Lower leg skin (tissue), 4 donors: ENCODE measurements at places on chromosomes 12 and 14. TPM values are rescaled to one million over a fixed set of nuclear protein-coding genes. Genes with fewer than 3 reads are reported as not detected.
A peak's percentile ranks its signal among the peaks of the same experiment; 100 is the strongest.

GRCh38 chr14:64673748-64674147 lies 30.5 kb upstream of the PLEKHG3 start:
- peak; percentile 53 for DNase-seq

DNA sequence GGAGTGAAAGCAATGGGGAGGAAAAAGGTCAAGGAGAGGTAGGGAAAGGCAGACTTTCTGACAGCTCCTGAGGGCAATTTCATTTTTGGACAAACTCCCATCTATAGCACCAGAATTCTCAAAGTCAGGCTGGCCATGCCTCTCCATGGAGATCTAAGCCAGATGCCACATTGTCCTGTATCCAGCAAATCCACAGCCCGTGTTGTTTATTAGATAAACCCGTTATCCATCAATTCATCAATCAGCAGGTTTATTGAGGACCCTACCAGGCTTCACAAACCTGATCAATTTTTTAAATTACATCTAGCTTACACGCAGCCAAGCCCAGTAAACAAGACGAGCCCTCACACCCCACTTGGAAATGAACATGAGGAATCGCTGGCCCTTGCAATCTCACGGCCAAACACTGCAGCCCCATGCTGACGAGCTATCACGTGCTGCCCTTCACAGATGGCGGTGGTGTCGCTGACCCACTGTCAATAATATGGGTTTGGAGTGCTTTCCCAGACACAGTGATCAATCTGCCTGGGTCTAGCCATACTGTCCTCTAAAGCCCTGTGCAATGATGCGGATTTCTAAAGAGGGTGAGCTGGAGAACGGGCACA lies 332.9 kb downstream of the DPF3 start:
- DNase-seq, result no peak

- no peak for DNase-seq
These were observed 1482.5 kb upstream of the TMEM132C start for GRCh38 chr12:126784328-126784921.

GRCh38 chr12:46794593-46795190 lies 31.1 kb downstream of the SLC38A4 start:
- DNase-seq, result no peak

GRCh38 chr12:19055589-19055988 lies 73.9 kb upstream of the PLEKHA5 start:
- DNase-seq, result no peak

DNA sequence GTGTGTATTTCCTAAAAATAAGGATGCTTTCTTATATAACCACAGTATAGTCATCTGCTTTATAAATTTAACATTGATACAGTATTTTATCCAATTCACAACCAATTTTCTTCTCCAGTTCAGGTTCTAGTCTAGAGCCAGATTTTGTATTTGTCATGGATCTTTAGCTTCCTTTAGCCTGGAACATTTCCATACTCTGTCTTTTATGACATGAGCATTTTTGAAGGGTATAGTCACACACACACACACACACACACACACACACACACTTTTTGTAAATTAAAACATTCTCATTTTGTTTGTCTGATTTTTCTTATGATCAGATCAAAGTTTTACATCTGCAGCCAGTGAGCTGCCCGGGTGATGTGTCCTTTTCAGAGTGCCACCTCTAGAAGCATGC lies 25.4 kb downstream of the CGRRF1 start:
- DNase-seq, result no peak

- DNase-seq, result no peak
These were observed 243.5 kb upstream of the CAND1 start for GRCh38 chr12:67025543-67026114.

- DNase-seq, result peak; percentile 37
These were observed 14.5 kb downstream of the WSB2 start for GRCh38 chr12:118046430-118046829.

DNA sequence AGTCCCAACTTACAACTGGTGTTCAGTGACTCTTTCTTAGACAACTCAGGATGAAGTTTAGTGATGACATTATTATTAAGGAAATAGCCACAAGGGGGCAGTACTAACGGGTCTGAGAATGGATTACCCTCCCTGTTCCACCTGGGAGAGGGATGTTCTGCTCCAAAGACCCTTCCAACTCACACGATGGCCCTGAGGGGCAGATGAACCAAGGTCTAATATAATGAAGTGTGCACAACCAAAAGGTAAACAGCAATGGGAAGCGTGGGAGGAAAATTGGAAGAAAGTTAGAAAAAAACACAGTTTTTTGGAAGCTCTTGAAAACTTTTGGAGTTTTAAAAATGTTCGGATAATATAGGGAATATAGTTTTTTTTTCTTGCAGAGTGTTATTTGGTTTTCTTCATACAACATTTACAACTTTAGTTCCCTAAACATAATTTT lies 24.0 kb downstream of the FGF6 start:
- no peak for DNase-seq

- no peak for DNase-seq
These were observed 42.0 kb upstream of the CHST11 start for GRCh38 chr12:104414581-104415341.

GRCh38 chr12:54749191-54749818 lies 101.1 kb upstream of the DCD start:
- no peak for DNase-seq

SYNDIG1L gene
- 0.13 TPM for total RNA-seq

SLC15A5 gene
- not detected for total RNA-seq

PRPF39 gene
- total RNA-seq, result 32.8 TPM

PGAM5 gene
- total RNA-seq, result 54.6 TPM

MYG1 gene
- 39.2 TPM for total RNA-seq

PRH2 gene
- not detected for total RNA-seq

EID3 gene
- 3.6 TPM for total RNA-seq

OASL gene
- total RNA-seq, result 0.39 TPM

WNT5B gene
- 3.6 TPM for total RNA-seq

SRGAP1 gene
- total RNA-seq, result 6.0 TPM
